LNCaP clone FGC (cell line): ENCODE measurements at places on chromosomes 16 and 17.

DNA sequence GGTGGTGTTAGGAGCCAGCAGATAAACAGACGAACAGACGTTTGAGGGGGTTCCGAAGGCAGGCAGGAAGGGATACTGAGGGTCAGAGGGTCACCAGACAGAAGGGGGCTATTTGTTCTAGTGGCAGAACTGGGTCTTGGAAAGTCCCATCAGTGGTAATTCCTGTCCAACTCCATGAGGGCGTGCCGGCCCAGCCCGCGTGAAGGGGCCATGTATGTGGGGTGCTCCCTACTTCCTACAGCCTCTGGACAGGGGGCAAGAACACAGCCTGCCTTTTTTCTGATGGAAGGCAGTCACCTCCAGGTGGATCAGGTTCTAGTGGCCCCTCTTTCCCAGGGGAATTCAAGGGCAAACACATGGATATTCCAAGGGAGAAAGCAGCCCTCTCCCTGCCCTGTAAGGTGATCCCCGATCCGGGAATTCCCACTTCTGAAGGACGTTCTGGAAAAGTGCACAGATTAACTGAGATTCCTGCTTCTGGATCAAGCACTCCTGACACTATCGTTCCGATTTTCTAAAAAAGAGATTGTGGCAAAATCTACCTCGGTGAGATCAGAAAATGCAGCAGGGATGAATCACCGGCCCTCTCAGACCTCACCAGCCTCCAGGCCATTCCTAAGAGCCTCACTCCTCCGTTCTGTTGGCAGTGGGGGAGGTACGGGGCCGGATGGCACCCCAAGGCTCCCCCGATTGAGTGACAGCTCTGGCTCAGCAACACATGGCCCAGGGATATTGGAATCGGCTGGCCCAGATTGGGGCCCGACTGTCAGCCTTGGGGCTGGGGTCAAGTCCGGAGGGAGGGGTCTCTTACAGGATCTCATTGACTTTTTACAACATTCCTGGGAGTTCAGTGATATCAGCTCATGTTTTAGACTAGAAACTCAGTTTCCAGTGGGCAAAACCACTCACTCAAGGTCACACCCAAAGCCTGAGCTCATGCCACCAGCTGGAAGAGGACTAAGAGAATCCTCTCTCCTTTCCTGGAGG, 12.4 kb downstream of the STX1B start:
- DNase-seq, result no peak

GRCh38 chr16:12869698-12870427, 31.5 kb upstream of the SHISA9 start:
- no peak for DNase-seq

GRCh38 chr16:65154321-65154720, 32.5 kb upstream of the CDH11 start:
- no peak for DNase-seq

GRCh38 chr17:45222289-45222995, 757 bp downstream of the FMNL1 start:
- no peak for DNase-seq

GRCh38 chr17:50640686-50641351, 6.1 kb downstream of the ABCC3 start:
- DNase-seq, result no peak

DNA sequence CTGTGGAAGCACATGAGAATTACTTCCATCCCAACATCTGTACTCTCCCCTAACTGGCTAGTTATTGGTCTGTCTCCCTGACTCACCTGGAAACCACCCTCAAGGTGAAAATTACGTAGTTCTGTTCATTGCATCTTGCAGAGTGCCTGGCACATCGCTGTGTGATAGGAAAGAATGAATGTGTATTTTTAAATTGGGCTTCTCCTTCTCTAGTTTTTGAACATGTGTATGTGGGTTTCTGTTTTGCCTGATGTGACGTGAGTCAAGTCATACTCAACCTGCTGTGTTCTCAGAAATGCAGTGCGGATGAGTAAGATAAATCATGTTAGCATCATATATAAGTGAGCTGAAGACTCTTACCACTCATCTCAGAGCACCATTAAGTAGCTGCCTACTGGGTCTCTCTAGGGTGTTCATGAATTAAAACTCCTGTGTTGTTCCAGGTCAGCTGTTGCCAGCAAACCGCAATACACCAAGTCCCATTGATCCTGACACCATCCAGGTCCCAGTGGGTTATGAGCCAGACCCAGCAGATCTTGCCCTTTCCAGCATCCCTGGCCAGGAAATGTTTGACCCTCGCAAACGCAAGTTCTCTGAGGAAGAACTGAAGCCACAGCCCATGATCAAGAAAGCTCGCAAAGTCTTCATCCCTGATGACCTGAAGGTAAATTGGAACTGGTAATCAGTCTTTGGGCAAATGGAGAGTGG, 50.2 kb downstream of the HLF start:
- DNase-seq, result no peak

GRCh38 chr17:75811174-75811573, 26.6 kb downstream of the UNK start:
- no peak for DNase-seq
